ENCODE measurements at places on chromosomes 5 and 9.
A peak's percentile ranks its signal among the peaks of the same experiment; 100 is the strongest.

GRCh38 chr5:34957321-34957720 is 28.0 kb downstream of the DNAJC21 start:
- peak; percentile 12 for DNase-seq

- no peak for DNase-seq
These were observed 63.9 kb downstream of the C9orf152 start for GRCh38 chr9:110143950-110144545.

DNA sequence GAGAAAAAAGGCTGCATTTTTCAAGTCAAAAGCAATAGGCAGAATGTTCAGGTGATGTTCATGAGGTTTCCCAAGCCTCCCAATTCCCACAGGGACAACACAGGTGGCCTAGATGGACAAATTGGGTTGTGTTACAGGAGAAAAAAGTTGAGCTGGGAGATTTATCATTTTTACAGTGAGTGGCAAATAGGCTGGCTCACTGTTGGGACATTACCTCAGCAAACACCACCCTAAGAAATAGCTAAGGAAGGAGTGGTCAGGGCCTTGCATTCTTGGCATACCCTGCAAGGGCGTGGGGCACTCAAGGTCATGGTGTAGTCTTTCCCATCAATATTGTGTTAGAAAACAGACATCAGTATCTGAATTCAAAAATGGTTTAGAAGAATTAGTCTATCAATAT is 23.3 kb upstream of the CPLANE1 start:
- no peak for DNase-seq

DNA sequence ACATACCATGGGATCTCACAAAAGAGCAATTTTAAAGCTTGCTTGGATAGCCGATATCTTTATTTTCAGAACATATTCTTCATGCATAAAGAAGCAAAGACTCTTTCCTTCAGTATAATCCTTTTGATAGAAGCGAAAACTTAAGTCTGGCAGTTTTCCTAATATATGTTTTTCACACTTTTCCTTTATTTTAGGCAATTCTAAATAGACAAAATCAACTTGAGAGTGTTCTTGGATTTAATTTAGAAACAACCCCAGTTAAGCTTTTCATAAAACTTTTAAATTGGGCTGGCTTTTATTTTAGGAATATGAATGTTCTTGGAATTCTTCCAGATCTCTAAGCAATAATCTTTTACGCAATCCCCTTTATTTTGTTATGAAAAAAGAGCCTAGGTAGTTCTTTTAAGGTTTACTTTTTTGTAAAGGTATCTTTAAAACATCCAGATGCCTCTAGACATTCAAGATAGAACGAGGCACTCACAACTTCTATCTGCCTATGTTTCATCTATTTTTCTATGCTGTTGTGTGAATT is 51.5 kb upstream of the HSPB3 start:
- DNase-seq, result no peak

DNA sequence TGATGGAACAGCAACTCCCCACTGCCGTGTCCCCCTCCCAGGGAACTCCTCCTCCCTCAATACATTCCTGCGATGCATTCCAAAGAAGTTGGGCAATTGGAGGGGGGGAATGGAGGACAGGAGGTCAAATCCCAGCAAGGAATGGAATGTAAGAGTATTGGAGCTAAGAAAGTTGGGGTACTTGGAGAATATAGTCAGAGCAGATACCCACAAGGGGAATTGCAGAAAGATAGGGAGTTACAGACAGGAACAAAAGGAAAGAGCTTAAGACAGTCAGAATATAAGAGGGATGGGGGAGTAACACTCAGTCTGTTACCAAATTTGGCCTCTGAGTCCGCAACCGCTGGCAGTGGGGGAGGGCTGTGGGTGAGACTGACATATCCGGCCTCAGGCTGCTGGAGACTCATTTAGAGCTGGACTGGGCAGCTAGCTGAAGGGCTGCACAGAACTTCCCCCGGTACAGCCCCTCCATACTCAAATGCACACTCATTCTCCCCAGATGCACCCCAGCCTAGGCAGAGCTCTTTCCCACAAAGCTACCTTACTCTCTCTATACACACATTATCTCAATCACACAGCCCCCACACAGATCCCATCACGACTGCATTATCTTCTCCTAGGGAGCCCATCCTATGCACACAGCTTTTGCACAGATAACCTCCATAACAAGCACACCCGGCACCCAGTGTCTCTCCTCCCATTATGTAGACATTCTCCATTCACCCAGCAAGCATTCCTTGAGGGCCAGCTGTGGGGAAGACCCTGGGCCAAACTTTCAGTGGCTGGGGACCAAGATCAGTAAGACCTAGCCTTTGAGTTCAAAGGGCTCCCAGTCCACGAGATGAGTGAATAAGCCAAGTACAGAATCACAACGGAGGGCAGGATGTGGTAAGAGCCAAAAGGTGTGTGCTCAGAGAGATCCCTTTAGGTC is 3.7 kb downstream of the TLN1 start:
- peak; percentile 84 for DNase-seq

GRCh38 chr9:18489861-18490260 is 15.9 kb downstream of the ADAMTSL1 start:
- DNase-seq, result no peak

- DNase-seq, result no peak
These were observed 77.8 kb downstream of the ZCCHC7 start for GRCh38 chr9:37198039-37198729.

DNA sequence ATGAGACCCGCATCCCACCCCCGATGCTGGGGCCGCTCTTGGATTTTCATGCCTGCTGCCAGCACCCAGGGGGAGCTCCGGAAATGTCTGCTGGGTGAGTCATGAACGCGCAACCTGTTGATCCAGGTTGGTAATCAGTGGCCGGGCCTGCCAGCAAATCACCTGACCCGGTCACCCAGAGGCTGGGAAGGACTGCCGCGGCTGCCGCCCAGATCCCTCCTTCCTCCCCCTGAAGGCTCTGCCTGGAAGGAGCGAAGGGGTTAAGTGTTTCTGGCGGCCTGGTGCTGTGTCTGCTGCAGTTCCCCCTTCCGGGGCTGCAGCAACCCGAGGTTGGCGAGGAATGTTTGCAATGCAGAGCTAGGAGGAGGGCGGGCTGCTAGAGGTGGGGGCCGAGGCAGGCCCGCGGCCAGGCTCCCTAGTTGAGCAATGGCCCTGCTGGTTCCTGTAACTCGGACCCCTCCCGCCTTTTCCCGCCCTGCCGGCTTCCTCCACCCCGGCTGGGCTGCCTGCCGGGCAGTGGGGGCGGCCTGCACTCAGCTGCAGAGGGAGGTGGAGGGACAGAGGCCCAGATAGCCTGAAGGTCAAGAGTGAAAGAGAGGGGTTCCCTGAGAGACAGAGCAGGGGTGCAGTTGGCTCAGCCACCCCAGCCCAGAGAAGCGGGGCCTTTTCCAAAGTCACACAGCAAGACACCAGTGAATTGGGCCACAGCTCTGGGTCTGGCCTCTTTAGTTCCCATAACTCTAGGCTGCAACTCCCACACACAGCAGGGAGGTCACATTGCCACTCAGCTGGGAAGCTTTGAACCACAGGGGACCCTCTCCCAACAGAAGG is 156.3 kb upstream of the IER5L start:
- peak; percentile 96 for DNase-seq

DNA sequence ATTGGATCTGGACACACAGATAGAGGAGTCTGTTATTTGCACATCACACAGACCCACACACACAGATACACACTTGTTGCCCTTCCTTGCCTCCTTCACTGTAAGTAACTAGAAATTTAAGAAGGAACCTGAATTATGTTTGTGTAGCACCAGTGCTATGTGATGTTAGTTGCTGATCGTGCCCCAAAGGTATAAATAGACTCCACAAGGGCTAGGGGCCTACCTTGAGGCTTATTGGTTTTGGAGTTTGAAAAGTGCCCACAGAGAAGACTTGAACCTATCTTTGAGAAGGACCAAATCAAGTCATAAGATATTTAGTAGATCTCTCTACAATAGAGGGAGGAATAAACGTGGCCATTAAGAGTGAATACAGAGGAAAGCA is 8.8 kb upstream of the TGFBI start:
- no peak for DNase-seq

DNA sequence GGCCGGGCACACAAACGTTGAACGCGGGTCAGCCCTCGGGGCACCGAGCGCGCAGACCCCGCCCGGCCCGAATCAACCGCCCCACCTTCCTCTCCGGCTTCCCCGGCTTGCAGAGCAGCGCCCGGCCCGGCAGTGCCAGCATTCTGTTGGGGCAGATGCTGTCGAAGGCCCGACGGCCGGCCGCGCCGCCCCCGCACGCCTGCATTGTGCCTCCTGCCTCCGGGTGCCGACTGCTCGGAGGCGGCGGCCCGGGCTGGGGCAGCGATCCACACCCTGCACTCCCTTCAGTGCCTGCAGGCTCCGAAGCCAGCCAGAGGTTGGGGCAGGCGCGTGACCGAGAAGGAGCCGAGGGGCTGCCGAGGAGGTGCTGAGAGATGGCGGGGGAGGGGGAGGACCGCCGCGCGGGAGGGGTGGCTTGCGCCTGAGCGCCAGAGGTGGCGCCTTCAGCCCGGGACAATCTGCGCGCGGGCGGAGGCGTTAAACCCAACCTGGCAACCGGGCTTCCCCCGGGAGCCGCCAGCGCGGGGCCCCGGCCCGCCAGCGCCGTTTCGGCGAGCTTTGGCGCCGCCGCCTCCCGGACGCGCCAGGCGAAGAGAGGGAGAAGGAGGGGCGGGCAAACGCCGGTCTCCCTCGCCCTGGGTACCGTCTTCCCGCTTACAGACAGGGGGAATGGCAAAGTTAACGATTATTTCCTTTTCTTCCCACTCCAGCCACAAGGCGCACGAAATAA is at the start of gene MCIDAS:
TSS of gene MCIDAS (minus strand) at position 382 of the 730 bp plus-strand sequence. CDS start at position 205, 177 bp downstream.
- peak; percentile 96 for DNase-seq

DNA sequence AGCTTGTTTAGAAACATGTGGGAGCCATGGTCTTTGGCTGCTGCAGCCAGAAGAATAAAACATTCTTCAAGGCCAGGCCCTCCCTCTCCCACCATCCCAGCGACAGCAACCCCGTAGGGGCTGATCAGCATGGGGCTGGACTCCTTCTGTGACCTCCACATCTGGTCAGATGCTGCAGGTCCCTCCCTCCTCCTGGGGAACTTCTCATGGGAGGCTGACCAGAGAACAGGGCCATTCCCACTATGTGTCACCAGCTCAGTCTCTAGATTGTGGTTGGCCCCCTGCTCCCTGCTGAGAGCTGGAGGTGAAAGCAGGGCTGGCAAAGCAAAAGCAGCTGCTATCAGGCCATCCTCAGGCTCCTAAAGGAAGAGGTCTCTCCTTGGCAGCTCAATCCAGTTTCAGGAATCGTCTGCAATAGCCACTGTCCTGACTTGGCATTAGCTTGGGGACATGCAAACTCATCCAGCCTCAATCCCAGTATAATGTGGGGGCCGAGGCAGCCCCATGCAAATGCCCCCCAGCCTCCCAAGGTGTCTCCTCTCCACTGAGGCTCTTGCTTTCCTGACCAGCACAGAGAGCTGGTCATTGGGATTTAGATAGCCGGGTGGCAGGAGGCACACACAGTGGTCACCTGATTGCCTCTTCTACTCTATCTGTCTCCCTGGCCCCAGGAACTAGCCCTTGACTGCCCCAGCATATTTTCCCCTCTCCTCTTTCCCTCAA is 81.5 kb downstream of the NRG2 start:
- DNase-seq, result no peak

GRCh38 chr5:39544941-39545340 is 120.2 kb upstream of the DAB2 start:
- no peak for DNase-seq

GRCh38 chr5:68369023-68369359 is 153.4 kb downstream of the PIK3R1 start:
- no peak for DNase-seq

- no peak for DNase-seq
These were observed 28.3 kb downstream of the ORM2 start for GRCh38 chr9:114357911-114358328.

GRCh38 chr5:131647048-131647769 is 12.2 kb upstream of the RAPGEF6 start:
- no peak for DNase-seq

DNA sequence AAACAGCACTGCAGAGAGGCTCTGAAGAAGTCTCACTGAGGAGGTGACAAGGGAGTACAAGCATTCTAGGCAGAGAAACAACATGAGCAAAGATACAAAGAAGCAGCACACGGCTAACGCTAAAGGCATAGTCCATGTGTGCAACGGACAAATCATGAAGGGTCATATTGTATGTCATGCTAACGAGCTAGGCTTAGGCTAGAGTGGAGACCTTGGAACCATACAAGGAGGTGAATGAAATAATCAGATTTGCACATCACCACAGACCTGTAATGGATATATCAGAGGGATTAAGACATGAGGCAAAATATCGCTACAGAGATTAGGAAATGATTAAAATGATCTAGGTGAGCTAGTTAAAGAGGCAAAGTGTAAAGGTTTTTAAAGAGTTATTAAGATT is 145.6 kb downstream of the NFIB start:
- DNase-seq, result no peak

DNA sequence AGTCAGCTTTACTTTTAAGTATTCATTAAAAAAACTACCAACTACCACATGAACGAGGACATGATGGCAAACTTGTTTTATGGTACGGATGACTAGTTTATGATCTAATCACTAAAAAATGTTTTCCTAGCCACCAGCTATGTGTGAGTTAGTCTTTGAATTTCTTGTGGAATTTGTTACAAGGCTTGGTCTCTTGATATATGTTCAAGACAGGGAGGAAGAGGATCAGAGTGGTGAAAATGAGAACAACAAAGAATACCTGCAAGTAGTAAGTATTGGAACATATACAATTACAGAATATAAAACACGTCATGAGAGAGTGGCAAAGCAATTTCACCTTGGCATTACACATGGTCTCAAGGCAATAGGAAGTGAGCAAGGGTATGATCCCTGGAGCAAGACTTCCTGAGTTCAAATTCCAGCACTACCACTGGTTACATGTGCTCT is 548.6 kb upstream of the TLE4 start:
- no peak for DNase-seq

- no peak for DNase-seq
These were observed 634.9 kb upstream of the ZNF608 start for GRCh38 chr5:125381290-125381689.

GRCh38 chr9:126397056-126397455 is 70.4 kb downstream of the MVB12B start:
- no peak for DNase-seq

GRCh38 chr5:41067714-41068568 is 3.2 kb downstream of the MROH2B start:
- DNase-seq, result no peak

DNA sequence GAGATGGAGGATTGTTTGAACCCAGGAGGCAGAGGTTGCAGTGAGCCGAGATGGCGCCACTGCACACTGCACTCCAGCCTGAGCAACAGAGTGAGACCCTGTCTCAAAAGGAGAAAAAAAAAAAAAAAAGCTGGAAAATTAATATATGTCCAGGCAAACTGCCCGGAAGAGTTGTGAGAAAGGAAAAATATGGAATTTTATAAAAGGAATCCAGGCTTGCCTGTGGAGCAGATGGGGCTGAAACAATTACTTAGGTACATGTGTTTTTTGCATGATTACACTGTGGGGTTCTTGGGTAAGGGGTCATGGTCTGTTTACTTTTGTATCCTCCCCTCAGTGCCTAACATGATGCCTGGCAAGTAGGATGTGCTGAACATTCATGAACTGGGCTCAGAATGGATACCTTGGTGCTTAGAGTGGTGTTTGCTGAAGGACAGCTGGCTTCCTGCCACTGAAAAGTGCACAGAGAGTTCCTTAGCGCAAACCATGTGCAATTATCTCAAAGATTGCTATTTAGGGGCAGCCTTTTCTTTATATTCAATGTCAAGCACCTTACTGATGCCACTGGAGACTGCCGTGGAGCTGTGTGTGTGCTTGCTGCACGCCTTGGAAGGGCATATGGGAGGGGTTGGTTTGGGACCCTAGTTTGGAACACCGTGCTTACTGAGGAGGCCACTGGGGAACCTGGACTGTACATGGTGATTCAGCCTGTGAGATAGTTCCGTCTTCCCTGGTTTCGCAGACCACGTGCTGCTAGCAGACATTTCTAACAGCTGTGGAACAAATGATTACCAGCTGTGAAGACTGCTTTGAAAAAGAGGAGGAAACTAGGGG is 78.4 kb downstream of the MAP1B start:
- no peak for DNase-seq

All from H7 (cell line).